HuH-7 (cell line): ENCODE measurements at places on chromosomes 1 and 21.

GRCh38 chr21:32572574-32573420 is 12.5 kb downstream of the TCP10L start:
- no peak for DNase-seq

DNA sequence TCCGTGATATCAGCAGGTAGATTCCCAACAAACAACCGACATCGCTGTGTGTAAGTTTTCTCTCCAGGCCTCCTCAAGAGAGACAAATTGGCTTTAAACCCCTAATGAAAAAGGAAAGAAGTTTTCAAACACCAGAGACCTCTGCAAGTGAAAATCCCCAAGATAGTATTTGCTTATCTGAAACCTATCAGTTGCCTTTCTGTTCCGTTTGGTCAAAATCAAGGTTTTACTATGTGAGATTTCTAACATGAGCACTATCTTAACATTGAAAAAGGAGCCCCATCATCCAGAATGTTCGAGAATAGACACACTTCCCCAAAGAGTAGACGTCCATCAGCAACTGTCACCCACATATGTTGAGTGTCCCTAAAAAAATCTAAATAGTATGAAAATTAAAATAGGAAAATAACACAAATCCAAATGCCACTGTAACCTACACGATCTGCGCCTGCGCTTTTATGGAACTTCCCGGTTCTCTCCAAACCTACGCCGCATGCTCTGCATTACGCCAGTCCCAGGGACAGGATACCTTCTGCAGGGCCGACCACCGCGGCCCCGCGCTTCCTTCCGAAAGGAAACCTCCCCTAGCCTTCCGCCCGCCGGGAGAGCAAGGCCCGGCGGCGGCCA is 1.4 kb downstream of the SFPQ start:
- DNase-seq: no peak

DNA sequence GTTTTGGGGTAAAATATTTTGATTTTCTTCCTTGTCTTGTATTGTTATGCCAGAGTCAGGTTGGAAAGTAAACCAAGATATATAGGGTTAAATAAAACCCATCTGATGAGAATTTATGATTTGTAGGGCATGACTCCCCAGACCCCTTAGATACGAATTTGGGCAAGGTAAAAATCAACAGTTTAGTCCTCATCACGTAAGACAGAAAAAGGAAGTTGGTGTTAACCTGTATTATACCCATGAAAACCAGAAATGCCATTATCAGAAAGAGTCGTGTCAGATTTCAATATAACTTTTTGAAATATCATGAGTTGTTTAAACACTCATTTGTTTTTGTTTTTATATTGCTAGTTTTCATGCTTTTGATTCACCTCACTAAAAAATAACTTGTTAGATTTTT is 11.8 kb downstream of the CEPT1 start:
- no peak for DNase-seq

GRCh38 chr1:37859507-37860345 is at the start of gene MTF1:
MTF1 (minus strand) TSS chr1:37859592; CDS start chr1:37857658, 1,934 bp downstream.
- peak; percentile 95 for DNase-seq
